ENCODE measurements at places on chromosomes 7 and 10.

DNA sequence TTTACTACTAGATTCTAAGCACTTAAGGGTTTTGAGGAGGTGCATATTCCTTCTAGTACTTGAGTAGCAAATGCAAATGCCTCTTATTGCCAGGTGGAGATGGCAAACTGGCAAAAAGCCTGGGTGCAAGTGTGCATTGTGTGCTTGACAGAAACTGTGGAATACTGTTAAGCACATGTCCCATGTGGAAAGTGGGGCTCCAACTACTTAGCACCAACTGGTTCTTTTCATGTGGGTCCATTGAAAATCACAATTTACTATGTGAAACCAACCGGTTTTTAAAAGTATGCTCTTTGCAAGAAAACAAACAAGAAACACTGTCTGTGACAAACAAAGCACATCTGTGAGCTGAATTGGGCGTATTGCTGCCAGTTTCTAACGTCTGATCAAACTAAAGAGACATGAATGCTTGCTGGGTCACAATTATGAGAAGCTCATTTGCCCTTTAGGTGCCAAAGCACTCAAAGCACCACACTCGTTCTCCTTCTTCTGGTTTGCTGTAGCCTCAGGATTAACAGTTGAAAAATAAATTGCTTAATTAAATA lies 197.4 kb downstream of the SEMA3E start:
- no peak for DNase-seq

DNA sequence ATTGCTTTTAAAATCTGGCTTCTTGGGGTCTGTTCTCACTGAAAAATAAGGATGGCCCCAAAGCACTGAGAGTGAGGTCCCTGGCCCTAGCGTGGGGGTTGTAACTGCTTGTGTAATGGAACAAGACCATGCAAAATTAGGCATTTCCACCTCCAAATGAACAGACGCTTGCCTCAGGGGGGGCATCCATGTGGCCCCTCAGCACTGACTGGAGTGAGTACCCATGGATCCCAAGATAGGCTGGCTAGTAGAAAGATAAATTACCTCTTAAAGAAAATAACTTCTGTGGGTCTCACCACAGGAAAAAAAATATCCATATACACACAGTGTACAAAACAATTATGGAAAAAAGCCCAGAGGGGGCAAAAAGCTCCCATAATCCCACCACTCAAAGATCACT lies 15.2 kb upstream of the CPA1 start:
- no peak for DNase-seq

- DNase-seq: no peak
These were observed 115.3 kb downstream of the PIP4K2A start for GRCh38 chr10:22599048-22599561.

GRCh38 chr7:38699471-38699870 lies 68.3 kb upstream of the AMPH start:
- DNase-seq: no peak

GRCh38 chr10:22766693-22767092 lies 52.3 kb upstream of the PIP4K2A start:
- DNase-seq: no peak
